ENCODE measurements at places on chromosomes 6 and 20.
A peak's percentile ranks its signal among the peaks of the same experiment; 100 is the strongest.

GRCh38 chr20:1394686-1395085, 1.8 kb upstream of the FKBP1A start:
- no peak for DNase-seq

- no peak for DNase-seq
Observed at GRCh38 chr6:75855052-75855451, 106.0 kb downstream of the MYO6 start.

DNA sequence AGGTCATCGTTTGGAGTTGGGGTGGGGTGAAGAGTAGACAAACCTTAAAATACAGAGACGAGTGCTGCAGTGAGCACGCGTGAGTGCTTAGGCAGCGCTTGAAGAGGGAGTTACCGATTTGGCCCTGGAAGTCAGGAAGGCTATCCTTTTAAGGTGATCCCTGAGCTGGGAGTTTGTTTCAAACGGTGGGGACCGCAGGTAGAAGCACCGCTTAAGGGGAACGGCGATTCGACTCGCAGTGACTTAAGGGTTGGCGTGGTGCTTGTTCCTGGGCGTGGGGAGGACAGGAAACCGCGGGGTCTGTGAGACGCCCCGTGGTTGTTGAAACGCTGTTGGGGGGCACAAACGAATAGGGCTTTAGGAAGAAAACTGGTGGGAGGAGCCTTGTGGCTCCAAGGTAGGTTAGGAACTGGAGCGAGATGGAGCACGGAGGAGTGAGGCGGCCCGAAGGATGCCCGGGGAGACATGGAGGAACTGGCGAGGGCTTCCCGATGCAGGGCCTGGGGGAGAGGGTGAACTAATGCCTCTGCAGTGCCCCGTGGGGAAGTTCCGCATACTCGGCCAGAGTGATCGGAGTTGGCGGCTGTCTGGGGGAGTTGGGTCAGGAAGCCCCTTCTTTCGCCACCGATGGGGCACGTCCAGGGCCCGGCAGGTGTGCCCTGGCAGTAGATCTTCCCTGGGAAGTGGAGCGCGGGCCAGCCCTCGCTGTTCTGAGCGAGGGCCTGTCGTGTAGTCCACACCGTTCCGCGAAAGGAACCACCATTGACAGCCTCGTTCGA, 1.3 kb upstream of the CDYL start:
- peak; percentile 78 for DNase-seq

DNA sequence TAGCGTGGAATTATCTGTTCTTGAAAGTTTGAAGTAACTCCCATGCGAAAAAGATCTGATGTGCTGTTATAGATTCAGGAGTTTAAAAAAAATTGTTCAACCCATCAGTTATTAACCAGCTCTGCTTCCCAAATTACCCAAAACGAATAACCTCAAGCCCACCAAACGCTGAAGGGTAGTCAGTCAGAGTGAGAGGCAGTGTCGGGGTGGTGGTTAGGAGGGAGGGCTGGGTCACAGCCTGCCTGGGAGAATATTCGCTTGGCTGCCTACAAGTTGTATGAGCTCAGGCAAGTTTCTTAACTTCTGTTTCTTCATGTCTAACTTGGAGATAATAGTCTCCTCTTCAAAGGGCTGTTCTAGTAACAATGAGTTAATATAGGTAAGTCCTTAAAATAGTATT, 114.6 kb downstream of the JPH2 start:
- no peak for DNase-seq

DNA sequence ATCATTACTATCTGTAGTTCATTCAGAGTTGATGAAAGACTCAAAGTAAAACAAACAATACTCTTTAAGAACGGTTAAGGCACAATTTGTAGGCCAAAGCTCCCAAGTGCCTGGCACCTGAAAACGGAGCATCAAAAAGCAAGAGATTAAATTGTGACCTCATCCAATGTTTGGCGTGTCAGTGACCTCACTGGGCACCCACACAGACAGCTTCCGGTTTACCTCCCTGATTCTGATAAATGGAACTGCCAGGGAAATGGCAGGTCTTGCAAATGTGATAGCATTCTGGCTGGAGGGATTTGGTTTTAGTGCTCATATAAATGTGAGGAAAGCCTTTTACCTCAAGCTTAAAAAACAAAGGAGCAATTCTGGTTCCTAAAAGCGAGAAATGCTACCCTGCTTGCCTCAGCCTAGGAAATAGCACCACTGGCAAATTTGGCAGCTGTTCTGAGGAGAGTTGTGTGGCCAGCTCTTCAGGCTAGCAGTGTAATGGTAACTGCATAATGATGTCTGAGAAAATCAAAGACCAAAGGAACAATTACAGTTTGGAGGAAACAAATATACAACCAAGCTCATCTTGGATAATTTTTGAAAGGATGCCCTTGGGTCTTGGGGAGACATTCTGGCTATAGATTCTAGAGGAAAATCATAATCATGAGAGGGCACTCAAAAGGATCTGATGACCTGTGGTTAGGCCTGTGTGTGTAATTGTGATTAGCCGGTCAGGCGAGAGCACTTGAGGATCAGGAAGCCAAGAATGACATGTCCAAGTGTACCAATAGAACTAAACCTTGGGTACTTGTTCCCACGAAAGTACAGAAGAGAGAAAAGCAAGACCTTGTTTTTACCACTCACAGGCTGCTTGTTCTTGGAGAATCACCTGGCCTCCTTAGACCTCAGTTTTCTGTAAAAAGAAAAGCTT, 174.3 kb downstream of the TFAP2B start:
- DNase-seq = no peak

GRCh38 chr6:19879663-19880062, 42.5 kb downstream of the ID4 start:
- no peak for DNase-seq

DNA sequence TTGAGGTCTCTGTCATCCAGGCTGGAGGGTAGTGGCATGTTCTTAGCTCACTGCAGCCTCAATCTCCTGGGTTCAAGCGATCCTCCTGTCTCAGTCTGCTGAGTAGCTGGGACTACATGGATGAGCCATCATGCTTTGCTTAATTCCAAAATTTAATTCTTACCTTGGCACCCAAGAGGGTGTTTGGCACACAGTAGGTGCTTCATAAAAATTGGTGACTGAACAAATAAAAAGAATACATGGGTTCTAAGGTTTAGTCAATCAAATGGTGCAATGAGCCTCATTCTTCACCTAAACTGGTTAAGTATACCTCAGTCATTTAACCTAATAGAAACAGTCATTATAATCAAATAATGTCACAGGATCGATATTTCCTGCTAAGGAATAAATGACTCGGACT, 170.4 kb downstream of the GMPR start:
- DNase-seq = no peak

DNA sequence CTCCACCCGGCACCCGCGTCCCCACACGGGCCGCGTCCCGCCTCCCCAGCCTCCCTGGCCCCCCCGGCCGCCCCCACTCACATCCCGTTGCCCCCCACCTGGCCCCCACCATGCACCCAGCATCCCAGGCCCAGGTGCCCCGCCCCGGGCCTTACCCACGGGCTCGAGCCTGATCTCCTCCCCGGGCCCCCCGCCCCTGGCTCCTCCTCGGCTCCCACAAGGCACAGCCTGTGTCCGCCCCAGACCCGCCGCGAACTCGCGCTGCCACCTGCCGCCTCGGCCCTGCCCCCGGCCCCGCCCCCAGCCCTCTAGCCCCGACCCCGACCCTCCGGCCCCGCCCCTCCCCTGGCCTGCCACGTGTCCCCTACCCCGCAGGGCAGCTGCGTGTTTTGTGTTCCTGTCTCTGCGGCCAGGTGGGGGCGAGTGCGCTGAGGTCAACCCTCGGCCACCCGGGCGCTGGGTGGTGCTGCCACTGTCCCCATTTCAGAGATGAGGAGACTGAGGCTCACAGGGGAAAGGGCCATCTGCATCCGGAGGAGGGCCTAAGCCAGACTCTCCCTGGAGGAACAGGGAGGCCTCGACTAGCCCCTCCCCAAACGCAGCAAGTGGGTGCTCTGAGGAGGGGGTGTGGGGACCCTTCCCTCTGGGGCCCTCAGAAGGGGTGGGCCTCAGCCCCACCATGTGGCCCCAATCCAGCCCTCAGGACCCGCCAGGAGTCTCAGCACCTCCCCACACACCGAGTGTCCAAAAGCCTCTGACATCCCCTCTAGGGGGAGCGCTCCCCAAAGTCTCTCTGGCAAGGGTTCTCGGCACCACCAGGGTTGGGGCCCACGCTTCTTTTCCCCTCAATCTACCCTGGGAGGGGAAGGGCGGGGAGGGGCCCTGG, 99.8 kb downstream of the TAF4 start:
- no peak for DNase-seq

GRCh38 chr6:165119231-165120020, 190.0 kb downstream of the C6orf118 start:
- DNase-seq = no peak

DNA sequence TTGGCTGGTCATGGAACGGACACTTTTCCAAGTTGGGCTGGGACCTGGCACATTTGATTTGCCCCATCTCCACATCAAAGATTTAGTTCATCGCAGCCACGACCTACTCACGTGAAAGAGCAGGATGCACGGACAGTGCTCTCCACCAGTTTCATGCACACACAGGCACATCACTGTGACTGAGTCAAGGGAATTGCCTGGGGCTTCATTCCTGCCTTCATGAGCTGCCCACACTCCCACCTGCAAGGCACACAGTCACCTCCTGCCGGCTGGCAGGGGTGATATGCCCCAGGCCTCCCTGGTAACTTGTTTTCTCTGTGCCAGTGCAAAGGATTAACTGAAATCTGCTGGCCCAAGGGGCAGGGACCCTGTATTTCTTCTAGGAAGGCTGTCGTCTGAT, 23.3 kb upstream of the CST1 start:
- no peak for DNase-seq

DNA sequence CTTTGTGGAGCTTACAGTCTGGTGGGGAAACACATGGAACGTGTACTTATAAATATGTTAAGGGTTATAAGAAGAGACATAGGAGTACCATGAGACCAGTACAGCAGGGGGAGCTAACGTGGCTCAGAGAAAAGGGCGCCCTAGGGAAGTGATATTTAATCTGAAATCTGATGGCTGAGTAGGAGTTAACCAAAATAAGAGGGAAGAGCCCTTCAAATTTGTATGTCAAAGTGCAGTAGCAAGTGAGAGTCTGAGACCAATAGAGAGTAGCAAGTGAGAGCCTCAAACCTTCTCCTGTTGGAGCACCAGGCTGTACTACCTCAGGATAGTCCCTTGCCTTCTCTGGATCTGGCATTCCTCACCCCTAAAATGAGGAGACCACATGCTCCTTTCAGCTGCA, 6.1 kb upstream of the PKIG start:
- no peak for DNase-seq

- DNase-seq = no peak
Observed at GRCh38 chr6:116847227-116847626, 18.3 kb upstream of the GPRC6A start.

DNA sequence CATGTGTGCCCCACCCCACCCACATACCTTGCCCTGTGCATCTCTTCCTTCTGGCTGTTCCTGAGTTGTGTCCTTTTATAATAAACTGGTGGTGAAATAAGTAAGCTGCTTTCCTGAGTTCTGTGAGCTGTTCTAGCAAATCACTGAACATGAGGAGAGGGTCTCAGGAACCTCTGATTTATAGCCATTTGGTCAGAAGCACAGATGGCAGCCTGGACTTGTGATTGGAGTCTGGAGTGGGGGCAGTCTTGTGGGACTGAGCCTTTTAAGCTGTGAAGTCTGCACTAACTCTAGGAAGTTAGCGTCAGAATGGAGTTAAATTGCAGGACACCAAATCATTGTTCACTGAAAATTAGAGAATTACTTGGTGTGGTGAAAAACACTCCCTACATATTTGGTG, 245.4 kb downstream of the LRFN2 start:
- no peak for DNase-seq

- no peak for DNase-seq
Observed at GRCh38 chr6:81697559-81697958, 54.9 kb downstream of the TENT5A start.

DNA sequence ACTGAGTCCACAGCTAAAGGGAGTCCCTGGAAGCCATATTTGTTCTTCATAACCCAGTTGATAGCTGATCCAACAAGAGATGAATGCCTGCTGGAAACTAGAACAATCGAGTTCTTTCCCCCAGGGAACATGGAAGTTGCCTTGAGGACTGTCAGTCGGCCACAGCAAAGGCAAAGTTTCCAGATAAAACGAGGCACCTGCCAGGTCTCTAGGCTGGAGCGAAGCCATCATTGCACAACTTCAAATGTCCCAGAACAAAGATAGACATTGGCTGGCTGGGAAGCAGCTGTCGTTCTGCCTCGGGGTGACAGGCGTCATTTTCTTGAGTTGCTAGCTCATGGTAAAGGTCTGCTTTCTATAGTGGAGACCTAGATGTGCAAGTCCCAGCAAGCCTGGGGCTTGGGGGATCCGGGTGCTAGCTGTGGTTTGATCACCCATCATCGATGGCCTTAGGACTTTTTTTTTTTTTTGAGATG, 184.4 kb upstream of the ZNF217 start:
- no peak for DNase-seq

DNA sequence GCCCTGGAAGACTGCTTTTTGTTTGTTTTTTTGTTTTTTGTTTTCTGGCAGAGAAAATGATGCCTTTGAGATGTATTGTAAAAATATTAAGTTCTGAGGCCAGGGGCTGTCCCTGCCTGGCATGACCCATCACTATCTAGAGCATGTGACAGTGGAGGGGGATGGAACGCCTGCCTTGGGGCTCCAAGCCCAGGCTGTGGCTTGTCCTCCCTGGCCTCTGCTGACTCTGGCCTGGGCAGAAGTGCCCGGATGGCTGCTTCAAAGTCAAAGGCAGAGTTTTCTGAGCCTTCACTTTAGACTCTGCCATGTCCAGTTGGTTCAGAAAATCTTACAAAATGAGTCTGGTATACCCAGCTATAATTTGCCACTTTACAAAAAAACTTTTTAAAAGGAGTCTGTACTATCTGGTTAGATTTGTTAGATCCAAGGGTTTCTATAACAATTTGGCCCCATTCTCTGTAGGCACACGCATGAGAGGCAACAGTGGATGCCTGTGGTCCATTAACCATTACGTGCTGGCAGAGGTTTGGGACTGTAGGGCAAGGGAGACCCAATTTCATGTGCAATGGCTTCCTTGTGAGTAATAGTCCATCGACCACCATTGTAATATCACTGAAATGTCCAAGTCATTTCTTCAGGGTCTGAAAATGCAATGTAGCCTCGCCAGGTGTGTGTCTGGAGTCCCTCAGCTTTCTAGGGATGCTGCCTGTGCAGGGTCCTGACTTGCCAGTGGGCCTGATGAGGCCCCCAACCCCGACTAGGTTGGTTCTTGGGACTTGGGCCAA, 8.3 kb downstream of the PPP1R3G start:
- DNase-seq = no peak

GRCh38 chr6:13045676-13046075, 282.7 kb downstream of the TBC1D7 start:
- DNase-seq = no peak
